ENCODE measurements at places on chromosomes 11 and 22.

DNA sequence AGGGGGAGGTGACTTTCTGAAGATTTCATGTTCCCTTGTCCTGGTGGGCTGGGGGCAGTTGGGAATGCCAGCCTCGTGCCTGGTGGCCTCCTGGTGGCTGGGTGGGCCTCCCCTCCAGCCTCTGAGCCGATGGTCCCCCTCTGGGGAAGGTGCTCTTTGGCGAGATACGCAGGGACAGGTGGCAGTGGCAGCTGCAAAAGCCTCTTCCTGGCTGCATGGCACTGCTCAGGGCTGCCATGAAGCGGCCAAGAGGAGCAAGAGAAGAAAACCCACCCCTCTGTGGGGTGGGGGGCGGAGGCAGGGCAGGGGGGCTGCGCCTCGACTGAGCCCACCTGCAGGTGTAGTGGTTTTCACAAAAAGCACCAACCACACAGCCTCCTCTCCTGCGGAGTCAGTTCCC, 61.8 kb upstream of the PHF21B start:
- no peak for DNase-seq

DNA sequence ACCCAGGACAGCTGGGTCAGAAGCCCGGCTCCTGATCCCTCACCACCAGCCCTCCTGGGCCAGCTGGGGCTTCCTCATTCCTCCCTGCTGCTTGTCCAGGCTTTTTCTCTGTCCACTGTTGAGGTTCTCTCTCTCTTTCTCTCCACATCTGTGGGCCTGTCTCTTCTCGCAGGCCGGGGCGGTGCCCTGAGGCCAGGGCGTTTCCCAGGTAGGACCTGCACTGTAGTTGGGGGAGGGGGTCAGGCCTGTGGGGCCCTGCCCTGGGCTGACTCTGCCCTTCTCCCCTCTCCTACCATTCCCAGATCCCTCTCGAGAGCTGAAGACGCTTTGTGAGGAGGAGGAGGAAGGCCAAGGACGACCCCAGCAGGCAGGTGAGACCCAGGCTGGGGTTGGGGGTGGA, 4.9 kb downstream of the EHBP1L1 start:
- DNase-seq, result no peak

DNA sequence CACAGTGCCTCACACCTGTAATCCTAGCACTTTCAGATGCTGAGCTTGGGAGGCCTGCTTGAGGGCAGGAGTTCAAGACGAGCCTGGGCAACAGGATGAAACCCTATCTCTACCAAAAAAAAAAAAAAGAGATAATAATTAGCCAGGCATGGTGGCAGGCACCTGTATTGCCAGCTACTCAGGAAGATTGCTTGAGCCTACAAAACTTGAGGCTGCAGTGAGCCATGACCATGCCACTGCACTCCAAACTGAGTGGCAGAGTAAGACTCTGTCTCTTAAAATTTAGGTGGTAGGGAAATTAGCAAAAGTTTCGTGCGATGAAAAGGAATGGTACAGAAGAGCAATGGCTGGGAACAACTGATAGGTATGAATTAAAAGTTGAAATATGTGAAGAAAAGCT, 18.0 kb downstream of the ST13 start:
- DNase-seq, result no peak

DNA sequence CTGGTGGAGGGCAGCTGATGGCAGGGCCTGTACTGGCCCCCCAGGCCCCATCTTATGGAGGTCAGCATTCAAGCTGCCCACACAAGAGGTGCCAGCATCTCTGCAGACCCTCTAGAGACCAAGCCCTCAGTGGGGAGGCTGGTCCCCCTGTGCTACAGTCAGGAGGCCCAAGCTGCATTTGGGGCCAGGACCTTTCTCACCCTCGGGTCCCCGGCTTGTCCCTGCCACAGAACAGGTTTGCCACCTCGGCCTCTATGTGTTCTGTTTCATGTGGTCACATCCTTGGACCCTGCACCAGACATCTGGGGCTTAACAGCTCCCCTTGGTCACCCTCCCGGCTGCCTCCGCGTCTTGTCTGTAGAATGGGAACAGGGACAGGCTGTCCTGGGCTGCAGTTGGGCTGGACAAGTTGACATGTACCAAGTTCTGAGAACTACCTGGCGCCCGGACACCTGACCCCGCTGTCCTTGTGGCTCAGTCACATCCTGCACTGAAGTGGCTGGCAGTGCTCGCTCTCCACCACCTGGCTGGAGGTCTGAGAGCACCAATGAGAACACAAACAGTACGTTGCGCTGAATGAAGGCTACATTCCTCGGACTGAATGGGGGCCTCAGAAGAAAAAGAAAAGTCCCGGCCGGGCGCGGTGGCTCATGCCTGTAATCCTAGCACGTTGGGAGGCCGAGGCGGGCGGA, 2.7 kb upstream of the PLXNB2 start:
- DNase-seq, result no peak

DNA sequence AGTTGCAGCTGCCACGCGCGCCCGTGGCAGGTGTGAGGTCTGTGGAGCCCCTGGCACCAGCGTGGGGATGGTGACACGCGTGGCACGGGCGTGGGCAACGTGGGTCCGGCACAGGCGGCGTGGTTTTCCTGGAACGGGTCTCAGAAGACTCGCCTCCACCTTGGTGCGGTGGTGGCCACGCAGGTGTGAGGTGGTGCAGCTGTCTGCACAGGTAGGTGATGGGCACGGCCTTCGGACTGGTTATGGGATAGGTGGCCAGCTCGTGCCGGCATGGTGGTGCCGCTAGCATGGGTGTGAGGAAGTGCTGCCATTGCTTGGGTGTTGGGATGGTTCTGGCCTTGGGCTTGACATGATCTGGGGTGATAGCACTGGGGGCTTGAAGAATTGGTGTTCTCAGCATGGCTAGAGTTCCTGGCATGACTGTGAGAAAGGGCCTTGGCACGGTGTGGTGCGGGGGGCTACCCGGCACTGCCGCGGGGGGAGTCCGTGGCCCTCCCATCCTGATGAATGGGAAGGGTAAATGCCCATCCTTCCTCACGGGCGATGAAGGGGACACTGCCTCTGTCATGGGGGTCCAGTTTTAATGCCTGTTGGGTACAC, 531 bp downstream of the DAGLA start:
- no peak for DNase-seq

DNA sequence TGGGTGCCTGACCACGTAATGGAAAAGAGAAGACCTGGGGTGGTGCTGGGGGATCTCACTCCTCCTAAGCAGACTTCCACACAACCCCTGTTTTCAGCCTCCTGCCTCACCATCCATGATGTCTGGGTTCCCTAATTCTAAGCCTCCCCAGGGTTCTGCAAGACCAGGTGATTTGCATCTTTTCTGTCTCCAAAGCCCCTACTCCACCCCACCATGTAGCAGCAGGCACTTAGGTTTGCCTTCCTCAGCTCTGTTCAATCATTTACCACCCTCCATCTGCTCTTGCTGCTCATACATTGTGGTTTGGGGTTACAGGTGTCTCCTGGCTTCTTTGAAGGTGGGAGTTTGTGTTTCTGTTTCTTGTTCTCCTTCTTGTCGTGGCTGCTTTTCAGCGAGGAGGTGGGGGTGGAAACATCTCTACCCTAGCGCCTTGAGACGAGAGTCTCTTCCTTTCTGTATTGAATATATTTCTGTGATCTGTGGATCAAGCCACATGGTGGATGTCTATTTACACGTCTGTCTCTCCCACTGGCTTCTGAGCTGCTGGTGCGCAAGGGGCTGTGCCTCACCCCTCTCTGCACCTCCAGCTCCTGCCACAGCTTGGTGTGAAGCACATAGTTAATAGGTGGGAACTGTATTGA, 6.6 kb upstream of the SSTR3 start:
- no peak for DNase-seq

- DNase-seq, result no peak
These were observed 684.7 kb downstream of the TBC1D22A start for GRCh38 chr22:47446821-47447810.

DNA sequence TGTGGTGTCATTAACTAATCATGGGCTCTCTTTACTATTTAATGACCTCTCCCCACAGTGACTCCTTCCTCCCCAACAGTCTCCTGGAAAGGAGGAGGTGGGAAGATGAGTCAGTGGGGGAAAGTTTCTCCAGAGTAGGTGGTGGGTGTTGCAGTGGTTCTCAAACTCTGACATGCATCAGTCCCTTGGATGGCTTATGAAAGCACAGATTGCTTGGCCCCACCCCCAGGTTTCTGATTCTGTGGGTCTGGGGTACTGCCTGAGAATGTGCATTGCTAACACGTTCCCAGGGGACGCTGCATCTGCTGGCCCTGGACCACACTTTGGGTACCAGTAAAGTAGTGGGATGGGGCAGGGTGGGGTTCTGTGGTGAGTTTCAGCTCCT, 9.8 kb downstream of the CD82 start:
- no peak for DNase-seq

- DNase-seq, result no peak
These were observed at the start of gene MPPED2 for GRCh38 chr11:30586251-30587144. TSS of gene MPPED2 (minus strand) at chr11:30586353. CDS start at chr11:30580373, 5,980 bp downstream.

DNA sequence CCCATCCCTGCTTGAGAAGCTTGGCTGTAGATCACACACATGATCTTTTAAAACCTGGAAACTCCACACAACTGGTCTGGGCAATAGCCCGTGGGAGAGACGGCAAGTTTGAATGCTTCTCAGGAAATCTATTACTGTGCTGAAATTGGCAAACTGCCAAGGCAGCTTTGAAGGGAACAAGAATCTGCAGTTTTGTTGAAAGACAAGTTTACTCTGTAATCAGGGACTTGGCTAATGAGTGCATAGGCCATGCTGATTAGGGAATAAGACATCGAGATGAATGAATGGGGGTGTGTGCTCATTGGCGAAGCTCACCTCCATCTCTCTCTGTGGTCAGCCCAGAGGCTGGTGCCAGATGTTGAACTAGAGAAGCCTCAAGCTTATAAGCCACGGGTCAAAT, 218.8 kb downstream of the HIPK3 start:
- no peak for DNase-seq

GRCh38 chr22:31313366-31314147, 21.3 kb upstream of the PIK3IP1 start:
- DNase-seq, result no peak

- DNase-seq, result no peak
These were observed 30.8 kb upstream of the LRRC10B start for GRCh38 chr11:61477727-61478148.

DNA sequence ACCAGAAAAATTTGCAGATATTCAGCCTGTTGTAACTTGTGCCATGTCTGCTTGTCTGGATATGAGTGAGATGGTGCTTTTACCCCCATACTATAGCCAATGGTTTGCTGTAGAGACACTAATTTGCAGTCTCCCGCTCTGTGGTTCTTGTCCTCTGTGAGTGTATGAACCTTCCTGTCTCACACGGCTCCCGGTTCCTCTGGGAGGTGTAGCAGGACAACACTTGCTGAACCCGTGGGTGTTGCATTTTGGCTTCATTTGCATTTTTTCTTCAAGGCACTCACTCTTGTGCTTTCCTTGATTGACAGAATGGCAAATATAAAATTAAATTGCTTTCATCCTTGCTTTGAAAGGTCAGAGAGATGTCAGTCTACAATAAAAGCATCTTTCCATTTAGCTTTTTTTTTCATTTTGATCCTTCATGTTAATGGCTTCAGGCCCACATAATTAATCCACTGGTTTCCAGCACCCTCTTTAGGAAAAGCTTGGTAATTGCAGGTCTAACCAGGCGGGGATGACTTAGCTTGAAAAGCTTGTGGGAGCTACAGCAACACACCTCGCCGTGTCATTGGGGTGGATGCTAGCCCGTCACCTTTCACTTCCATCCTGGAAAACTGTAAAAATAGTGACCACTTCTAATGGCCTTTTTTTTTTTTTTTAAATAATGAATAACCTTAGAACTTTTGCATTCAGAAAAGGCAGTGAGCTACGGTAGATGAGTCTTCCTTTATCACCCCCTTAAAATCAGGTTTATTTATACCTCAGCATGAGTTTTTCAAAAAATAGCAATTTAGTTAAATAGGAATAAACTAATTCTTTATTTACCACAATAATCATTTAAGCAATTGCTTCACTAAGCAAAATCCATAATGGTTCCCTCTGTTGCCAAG, 27.4 kb upstream of the ST14 start:
- DNase-seq, result no peak

DNA sequence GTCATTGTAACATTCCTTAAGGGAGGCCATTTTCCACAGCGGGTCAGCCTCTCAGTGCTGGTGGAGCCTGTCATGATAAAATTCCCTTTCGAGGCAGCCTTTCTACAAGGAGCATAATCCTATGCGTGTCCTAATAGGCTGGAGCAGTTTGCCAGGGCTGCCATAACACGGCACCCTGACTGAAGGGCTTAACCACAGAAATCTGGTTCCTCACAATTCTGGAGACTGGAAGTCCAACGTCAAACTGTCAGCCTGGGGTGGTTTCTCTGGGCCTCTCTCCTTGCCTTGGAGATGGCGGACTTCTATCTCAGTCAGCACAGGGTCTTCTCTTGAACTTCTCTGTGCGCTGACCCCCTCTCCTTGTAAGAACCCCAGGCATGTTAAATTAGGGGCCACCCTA, 1.4 kb upstream of the RGL4 start:
- DNase-seq, result no peak

DNA sequence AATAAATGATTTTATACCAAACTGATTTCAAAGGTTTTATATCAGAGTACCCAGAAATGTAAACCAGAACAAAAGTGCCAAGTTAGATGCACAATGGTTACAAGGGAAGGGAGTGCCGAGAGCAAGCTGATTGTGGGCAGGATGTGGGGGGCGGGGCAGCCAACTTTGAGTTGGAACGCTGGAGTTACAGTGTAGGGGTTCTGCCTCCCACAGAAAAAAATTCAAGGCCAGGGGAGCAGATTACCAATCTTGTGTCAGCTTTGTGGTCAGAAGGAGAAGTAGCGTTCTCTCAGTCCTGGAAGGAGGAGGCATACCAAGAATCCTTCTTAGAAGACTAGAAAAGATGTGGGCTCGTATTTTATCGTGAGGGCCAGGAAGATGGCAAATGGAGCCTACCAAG, 15.9 kb upstream of the POU2AF2 start:
- DNase-seq, result no peak

DNA sequence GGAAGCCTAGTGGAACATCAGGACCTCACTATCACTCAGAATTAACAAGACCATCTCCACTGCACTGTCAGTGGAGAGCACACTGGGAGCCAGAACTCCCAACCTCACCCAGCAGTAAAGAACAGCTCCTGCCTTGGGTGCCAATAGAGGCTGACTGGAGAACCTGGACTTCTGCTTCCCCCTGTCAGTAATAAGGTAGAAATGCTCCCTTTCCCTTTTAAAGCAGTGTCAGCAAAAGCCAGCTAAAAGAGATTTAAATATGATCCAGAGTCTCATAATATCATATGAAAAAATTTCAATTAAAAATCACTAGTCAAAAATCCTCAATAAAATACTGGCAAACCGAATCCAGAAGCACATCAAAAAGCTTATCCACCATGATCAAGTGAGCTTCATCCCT, 82.8 kb downstream of the SPATA19 start:
- DNase-seq, result no peak

Measured in esophagus squamous epithelium (tissue), 5 donors.